Umbilical cord (tissue), 2 donors: ENCODE measurements at places on chromosomes 4 and X.
A peak's percentile ranks its signal among the peaks of the same experiment; 100 is the strongest.

DNA sequence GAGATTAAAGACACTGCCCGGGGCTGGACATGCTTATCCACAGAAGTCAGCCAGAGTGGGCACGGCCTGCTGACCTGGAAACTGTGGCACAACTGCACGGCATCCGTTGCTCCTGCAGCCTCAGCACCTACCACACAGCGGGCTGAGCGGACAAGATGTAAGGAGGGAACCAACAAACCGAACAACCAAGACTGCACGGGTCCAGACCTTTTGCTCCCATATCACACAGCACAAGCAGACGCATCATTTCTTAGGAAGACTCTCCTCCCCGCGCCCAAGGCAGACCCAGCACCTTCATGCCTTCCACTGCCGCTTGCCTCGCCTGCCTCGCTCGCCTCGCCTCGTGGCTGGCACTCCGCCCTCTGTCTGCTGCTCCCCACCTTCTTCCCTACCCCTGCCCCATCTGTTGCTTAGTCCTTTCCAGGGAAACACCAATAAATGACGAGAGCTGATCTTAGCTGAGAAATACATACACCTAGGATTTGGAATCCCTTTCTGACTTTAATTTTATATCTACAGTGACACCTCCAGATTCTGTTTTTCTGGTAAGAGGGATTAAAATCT lies 79.0 kb downstream of the AFAP1 start:
- DNase-seq, result no peak

DNA sequence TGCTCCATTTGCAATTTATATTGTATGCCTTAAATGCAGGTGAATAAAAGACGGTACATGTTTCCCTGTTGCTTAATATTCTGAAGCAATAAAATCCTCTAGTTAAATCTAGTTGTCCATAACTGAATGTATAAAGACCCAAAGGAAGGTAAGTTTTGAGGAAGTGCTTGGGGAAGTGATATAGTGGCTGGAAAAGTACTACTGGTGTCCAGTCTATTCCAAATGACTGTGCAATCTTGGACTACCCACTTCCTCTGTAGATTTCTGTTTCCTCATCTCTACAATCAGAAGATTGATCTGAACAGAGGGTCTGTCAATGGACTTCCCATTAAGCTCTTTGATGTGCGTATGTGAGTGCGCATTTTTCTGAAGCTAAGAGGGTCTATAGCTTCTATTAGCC lies 17.0 kb downstream of the SNCA start:
- no peak for DNase-seq

- DNase-seq, result no peak
Measured at GRCh38 chrX:120647127-120647526, 17.3 kb upstream of the C1GALT1C1 start.

DNA sequence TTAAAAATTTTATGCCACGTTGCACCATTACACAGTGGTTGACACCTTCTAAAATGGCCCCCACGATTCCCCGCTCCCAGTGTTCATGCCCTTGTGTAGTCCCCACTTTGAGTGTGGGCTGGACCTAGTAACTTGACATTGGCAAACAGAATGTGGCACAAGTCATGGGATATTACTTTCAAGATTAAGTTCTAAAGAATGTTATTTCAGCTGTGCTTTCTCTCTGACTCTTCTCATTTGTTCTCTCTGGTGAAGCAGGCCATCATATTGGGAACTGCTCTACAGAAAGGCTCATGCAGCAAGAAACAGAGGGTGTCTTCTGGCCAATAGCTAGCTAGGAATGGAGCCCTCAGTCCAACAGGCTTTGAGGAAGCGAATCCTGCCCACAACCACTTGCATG lies 67.1 kb downstream of the ATXN3L start:
- DNase-seq, result no peak

DNA sequence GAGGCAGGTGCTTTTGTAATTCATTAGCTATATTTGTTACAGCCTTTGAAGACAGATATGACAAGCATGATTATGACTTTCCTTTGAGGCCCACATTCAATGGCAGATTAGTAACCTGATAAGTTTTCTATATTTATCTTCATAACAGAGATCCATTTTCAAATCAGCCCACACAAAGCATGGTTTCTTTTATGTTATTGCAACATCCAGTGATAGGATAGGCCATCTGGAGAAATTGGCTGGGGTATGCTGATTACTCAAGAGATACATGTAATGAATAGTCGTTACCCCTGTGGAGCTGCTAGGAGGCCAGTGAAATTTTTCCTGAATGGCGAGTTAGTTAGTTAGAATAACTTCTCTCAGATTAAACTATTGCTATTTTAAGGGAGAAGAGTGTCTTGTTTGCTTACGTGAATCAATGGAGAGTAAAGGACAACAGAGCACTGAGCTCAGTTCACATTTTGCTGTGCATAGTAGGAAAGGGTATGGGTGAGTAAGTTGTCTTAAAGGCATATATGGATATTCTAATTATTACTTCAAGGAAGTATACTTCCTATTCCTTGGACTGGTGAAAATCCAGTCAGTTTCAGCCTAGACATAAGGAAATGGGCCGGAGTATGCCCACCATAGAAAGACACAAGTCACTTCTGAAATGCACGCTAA lies 79.2 kb upstream of the DKK2 start:
- peak; percentile 48 for DNase-seq

DNA sequence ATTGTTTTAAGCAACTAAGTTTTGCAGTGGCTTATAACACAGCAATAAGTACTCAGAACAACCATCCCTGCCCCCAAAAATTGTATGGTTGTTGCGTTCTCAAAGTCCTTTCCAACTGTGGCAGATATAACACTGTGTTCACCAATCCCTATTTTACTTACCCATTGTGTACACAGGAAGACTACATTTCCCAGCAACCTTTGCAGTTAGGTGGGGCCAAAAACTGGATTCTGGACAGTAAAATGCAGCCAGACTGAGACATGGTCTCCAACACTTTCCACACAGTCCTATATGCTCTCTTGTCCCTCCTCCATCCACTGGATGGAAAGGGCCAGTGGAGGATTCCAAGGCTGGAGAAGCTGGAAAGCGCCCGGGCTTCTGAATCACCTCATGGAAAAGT lies 523.6 kb downstream of the BCOR start:
- no peak for DNase-seq

- no peak for DNase-seq
Measured at GRCh38 chr4:76943129-76943620, 6.4 kb upstream of the SEPTIN11 start.

GRCh38 chrX:154125391-154126040 lies 18.5 kb upstream of the OPN1LW start:
- no peak for DNase-seq

DNA sequence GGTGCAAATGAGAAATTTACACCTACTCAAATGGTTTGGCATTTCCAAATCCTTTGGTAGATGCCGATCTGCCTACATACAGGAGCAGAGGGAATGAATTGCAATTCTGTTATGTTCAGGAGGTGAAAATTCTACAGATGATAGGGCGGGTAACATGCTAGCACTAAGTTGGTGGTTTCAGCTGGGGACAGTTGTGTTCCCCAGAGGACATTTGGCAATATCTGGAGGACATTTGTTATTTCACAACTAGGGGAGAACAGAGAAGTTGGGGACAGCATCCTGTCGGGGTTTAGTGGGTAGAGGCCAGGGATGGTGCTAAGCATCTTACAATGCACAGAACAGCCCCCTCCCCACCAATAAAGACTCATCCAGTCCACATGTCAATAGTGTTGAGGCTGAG lies 96.5 kb upstream of the PUDP start:
- no peak for DNase-seq

DNA sequence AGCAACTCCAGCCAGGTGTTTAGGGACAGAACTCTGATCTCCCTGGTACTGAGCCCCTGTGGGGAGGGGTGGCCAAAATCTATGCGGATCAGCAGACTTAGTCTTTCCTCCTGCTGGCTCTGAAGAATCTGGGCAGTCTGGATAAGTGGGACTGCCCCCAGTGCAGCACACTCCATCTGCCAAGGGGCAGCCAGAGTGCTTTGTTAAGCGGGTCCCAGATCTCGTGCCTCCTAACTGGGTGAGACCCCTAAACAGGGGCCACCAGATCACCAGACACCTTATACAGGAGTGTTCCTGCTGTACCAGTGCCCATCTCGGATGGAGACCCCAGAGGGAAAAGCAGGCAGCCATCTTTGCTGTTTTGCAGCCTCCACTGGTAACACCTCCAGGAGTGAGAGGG lies 81.5 kb upstream of the IL13RA2 start:
- DNase-seq, result no peak

DNA sequence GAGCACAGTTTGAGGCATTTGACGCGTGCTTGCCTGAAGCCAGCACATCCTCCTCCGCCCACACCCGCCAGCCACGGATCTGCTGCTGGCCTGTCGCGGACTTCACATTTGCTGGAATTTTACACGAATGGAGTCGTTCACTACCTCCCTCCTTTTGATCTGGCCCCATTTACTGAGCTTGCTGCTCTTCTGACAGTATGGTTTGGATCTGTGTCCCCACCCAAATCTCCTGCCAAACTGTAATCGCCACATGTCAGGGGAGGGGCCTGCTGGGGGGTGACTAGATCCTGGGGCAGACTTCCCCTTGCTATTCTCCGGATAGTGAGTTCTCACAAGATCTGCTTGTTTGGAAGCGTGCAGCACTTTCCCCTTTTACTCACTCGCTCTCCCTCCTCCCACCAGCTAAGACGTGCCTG lies 19.9 kb upstream of the CPLX1 start:
- DNase-seq, result peak; percentile 14

- DNase-seq, result no peak
Measured at GRCh38 chr4:186790630-186791029, 67.0 kb upstream of the FAT1 start.

DNA sequence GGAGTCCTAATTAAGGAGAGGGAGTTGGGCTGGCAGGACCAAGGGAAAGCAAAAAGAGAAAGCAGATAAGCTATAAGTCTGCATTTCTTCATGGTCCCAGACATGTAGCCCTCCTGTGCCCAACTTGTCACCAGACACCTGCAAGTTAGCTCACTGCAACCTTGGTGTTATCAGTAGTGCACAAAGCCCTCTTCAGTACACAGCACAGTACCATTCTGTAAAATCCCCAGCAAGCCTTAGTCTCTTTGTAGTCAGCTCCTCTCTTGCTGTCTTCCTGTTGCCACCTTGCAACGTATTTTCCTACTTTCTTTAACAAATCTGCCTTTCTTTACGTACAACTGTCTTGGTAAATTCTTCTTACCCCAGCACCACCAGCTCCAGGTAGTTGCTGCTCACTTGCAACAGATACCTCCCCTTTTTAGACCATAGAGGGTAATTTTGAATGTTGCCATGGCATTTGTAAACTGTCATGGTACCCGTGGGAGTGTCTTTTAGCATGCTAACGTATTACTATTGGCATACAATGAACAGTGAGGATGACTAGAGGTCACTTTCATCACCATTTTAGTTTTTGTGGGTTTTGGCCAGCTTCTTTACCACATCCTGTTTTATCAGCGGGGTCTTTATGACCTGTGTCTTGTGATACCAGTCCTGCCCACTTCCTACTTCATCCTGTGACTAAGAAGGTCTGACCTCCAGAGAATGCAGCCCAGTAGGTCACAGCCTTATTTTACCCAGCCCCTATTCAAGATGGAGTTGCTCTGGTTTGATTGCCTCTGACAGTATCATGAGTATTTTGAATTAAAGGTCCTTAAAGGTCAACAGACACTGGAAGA lies 28.3 kb upstream of the AP1S2 start:
- no peak for DNase-seq

DNA sequence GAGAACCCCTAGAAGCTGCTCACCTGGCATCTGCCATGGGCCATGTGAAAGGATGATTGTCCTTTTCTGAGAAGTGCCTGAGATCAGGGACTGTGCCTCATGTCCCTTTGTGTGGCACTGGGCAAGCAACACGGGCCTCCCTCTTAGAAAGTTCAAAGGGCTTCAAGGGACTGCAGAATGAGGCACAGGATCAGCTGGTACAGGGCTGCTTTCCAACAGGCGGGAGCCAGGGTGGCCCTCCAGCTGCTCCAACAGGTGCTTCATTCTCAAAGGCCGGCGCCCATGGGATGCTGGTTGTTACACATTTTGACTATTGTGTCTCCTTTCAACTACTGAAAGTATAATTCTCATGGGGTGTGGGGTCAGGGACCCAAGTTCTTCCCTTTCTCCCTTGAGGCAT lies 114.7 kb downstream of the ENPP6 start:
- no peak for DNase-seq

GRCh38 chr4:16674082-16674481 lies 224.4 kb downstream of the LDB2 start:
- no peak for DNase-seq

- no peak for DNase-seq
Measured at GRCh38 chr4:71292228-71292627, 46.6 kb upstream of the SLC4A4 start.

- no peak for DNase-seq
Measured at GRCh38 chrX:54715621-54716020, 82.4 kb downstream of the ITIH6 start.

- DNase-seq, result no peak
Measured at GRCh38 chr4:80007745-80008149, 65.3 kb downstream of the ANTXR2 start.

DNA sequence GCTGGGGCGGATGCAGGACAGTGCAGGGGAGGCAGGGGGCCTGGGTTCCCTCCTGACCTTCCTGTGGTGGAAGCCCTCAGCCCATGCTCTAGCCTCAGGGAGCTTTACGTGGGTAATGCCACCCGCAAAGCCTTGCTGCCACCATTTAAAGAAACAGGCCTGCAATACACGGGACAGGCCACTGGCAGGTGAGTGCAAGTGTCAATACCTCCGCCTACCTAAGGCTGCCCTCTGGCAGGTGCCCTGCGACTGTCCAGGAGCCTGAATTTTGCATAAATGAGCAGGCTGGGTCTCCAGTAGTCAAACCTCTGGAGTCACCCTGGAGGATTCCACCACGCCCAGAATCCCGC lies 5.9 kb downstream of the CRMP1 start:
- no peak for DNase-seq

DNA sequence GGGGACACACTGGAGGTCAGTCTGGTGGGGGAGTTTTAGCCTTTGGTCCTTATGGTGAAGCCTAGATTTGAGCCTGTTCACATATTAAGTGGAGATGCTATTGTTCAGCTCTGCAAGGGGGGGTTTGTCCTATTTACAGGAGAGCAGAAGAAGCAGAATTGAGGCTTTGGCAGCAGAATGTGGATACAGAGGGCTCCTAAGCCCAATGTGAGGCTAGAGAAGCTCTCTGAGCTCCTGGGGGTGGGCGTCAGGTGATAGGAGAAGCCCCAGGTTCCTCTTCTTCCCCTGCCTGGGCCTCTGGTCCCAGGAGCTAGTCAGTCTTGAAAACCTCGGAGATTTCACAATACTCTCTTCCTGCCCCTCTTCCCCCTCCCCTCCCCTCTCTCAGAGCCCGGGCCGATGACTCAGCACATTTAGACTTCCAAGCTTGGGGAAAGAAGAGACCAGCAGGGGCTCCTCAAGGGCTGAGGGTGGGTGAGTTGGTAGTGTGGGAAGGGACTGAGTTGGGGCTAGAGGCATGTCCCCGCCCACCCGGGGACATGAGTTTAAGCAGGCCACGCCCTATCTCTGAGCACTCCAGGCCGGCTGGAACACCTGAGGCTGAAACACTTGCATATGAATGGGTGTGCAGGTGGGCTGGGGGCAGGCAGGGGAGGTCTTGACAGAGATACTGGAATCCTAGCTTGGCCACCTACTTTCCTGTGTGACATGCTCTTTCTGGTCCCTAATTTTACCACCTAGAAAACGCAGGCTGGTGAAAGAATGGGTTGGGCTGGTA lies 3.4 kb downstream of the TFE3 start:
- peak; percentile 92 for DNase-seq
